ENCODE measurements at places on chromosomes 2 and 18. TPM values are rescaled to one million over a fixed set of nuclear protein-coding genes. Genes with fewer than 3 reads are reported as not detected.
A peak's percentile ranks its signal among the peaks of the same experiment; 100 is the strongest.

DNA sequence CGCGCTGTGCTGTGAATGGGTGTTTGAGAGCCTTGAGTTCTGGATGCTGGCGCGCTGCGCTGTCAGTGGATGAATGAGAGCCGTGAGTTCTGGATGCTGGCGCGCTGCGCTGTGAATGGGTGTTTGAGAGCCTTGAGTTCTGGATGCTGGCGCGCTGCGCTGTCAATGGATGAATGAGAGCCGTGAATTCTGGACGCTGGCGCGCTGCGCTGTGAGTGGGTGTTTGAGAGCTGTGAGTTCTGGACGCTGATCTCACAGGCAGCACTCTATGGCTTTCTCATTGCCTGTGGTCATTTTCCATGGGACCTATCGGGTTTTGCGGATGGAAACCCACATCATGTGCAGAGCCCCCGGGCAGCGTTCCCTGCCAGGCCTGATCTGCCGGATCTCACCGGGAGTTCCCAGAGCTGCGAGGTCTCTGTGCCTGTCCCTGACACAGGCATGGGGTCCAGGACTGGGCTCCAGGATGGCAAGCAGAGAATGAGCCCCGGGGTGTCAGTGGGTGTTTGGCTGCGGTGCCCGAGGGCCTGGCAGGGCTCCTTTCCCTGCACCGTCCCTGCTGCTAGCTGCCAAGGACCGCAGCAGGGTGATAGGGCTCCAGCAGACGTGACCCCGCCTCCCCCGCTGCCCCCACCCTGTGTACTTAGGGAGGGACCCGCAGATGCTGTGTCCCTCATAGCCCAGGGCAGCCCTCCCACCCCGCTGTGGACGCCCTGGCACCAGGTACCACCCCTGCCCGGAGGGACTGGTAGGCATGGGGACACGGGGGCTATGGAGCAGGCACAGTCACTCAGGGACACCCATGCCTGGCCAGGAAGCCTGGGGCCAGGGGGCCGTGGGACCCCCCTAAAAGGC is 9.7 kb downstream of the PDCD1 start:
- peak; percentile 37 for DNase-seq

GRCh38 chr18:25123438-25124232 is 228.3 kb downstream of the ZNF521 start:
- DNase-seq, result no peak

GRCh38 chr2:176814740-176815367 is 397.7 kb upstream of the HNRNPA3 start:
- DNase-seq, result no peak

DNA sequence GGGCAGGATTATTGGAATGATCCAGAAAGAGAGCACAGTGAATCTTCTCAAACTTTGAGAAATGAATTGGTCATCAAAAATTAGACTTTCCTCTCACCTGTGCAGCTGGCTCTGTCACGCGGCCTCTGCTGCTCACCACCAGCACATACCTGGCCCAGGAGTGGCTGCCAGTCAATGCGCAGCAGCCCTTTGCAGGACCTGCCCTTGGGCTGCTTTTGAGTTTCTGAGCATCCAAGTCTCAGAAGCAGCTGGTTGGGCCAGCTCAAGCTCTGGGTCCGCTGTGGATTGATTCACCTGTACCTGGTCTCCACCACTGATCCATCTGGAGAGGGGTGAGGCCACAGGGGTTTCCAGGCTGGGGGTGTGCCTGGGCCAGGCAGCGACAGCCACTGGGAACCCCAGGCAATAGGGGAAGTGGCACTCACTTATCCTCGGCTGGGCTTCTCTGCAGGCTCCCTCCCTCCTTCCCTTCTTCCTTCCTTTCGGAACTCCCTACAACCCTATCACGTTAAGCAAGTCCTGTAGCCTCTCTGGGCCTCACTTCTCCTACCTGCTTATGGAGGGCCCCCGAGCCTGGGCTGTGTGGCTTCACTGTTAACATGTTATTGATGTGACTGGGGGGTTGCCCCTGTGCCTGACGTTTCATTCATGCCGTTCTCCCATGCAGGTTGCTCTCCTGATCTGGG is 48.1 kb downstream of the SH3BP4 start:
- peak; percentile 54 for DNase-seq

GRCh38 chr2:6359964-6360363 is 505.7 kb downstream of the CMPK2 start:
- DNase-seq, result no peak

DNA sequence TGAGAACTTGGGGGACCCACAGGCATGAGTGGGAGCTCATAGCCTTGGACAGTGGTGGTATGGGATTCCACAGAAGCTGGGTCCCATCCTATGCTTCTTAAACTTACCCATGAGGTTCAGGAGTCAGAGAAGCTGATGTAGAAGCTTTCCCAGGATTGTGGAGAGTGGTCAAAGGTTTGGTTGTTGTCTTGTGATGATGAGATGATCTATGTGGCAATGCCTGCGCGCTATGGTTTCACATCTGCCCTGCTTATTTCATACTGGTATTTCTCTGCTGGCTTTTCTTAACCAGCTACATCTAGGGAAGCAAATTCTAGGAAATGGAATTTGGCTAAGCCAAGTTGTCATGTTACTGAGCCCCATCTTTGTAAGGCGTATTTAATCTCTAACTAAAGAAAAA is 168.6 kb downstream of the ZNF407 start:
- no peak for DNase-seq

DNA sequence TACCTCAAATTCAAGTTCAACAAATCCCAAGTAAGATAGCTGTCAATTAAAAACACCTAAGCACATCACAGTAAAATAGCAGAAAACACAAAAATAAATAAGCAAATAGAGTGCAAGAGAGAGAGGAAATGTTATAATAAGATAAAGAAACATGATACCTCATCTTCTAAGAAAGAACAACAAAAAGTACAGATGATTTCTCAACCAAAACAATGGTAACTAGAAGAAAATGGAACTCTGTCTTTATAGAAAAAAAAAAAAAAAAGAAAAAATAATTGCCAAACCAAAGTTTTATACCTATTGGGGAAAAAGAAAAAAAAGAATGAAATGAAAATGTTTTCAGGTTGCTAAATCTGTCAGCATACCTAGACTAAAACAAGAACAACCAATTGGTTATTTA is 1253.5 kb upstream of the CDH2 start:
- DNase-seq, result no peak

DNA sequence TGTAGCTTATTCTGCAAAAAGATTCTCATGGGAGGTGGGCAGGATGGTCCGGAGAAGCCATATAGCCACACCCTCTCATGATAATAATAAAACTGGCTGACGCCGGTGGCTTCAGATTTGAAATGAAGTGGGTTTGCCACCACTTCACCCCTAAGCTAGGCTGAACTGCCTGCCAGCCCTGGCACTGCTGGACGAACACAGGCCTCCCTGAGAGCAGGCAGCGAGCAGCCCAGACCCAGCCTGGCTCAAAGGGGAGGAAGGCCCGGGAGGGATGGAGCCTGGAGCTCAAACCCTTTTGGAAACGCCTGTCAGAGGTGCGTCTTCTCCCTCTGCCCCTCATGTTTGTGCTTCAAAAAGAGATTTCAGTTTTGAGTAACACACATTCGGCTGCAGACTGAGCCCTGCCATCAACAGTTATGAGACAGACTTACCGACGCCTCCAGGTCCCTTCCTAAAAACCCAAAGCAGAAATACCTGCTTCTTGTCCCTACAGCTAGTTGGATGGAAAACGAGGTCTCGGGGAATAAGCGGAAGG is 71.1 kb upstream of the HPCAL1 start:
- no peak for DNase-seq

DNA sequence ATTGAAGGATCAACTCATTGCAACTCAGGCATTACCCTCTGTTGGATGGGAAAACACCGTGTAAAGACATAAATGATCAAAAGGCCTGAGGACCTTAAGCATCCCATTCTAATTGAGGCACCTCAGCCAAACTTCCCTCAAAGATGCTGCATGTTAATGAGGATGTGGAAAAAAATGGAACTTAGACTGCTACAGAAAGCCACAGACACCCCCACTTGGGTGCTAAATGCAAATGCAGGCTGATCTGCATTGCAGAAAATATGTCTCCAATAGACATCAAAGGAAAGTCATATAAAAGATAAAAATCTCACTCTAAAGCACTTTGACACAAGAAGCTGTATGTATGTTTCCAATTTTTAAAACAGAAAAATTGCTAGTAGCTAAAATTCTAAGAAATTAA is 504.7 kb downstream of the KCNJ3 start:
- no peak for DNase-seq

DNA sequence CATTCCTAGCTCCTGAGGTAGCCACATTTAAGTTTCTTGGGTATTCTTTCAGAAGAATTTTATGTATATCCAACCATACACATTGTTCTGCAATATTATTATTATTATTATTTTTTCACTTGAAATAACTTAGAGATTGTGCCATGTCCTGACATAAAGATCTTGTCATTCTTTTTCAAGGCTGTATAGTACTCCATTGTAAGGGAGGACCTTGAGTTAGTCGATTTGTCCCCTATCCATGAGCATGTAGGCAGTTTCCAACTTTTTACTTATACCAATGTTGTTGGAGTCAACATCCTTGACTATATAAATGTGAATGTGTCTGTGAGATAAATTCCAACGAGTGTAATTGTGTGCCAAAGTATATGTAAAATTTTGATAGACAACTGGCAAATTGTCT is 891 bp upstream of the EGR4 start:
- DNase-seq, result no peak

- DNase-seq, result no peak
These were observed 12.9 kb upstream of the MRO start for GRCh38 chr18:50832754-50833153.

DNA sequence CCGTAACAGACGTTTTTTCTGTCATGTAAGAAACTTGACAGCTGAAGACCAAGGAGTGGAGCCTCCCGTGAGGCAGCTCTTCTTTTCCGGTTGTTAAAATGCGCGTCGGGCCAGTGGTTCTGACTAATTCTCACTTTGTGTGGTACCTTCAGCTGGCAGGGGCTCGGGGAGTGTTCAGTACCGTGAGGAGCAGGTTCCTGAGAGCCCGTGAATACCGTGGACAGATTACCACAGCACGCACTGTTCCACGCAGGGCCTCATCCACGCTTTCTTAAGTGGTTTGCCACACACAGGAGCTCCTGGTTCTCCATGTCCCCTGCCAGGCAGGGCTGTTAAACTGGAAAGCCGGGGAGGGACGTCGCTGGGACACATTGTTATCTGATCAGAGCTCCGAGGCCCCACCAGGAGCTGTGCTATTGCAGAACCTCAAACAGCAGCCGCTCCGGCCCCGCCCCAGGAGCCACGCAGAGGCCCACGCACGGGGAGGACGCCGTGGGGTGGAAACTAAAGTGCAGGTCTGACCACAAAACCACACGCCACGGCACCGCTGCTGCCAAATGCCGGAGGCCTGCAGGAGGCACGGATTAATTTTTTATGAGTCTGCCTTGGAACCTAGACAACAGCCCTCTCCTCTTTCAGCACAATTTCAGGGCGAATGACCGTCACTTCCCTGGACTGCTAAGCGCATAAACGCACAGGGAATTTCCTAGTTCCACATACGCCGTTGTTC is 43.3 kb downstream of the NFATC1 start:
- no peak for DNase-seq

GRCh38 chr2:200041639-200042038 is 86.3 kb downstream of the MAIP1 start:
- DNase-seq, result no peak

GRCh38 chr2:66408905-66409304 is 26.0 kb upstream of the MEIS1 start:
- DNase-seq, result no peak

- no peak for DNase-seq
These were observed 156.3 kb upstream of the HS6ST1 start for GRCh38 chr2:128474962-128475361.

- DNase-seq, result no peak
These were observed 184.3 kb downstream of the GULP1 start for GRCh38 chr2:188475945-188476344.

GRCh38 chr18:22813648-22814328 is 119.3 kb upstream of the RBBP8 start:
- DNase-seq, result no peak

- no peak for DNase-seq
These were observed 14.7 kb downstream of the WNT10A start for GRCh38 chr2:218895326-218895725.

DNA sequence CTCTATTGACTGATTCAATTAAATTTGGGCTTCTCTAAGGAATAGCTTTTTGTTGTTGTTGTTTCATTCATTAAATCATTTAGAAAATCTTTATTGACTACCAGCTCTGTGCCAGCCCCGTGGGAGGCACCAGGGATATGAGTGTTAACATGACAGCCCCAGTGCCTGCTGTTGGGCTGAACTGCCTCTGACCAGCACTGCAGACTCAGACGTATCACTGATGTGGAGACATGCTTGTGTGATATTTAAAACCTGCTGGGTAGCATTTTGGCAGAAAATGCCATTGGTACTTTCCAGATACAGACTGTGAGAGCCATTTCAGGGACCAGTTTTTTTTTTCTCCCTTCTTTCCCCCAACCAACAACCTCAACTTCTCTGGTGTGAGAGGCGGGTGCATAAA is 38.6 kb upstream of the KCNF1 start:
- DNase-seq, result no peak

GRCh38 chr18:23401400-23402347 is 51.4 kb upstream of the RIOK3 start:
- peak; percentile 62 for DNase-seq

DNA sequence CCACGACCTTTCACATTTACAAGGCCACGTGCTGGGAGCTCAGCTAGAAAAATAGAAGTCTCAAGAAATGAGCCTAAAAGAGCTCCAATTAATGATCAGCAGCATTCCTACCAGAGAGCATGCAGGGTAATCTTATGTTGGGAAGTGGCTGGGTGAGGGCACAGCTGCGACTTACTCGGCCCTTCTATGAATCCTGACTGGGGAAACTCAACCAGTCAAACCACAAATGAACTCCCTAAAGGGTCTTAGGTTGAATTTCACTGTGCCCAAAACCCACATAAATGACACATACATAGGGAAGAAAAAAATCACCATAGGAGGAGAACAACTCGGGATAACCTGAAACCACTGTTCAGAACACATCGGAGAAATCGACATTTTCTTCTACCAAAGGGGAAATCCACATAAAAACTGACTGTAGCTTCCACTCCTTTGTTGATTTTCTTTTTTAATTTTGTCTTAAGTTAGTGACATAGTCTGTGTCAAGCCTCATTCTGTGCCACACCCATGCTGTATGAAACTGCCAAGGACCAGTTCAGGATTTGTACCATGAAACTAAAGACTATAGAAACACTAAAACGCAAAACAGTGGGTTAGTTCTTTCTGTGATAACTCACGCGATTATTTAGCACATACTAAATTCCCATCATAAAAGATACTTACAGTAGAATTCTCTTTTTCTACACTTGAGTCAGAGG is 54.7 kb downstream of the UXS1 start:
- no peak for DNase-seq

KCNE4 gene
- total RNA-seq, result 2.0 TPM

CDK15 gene
- total RNA-seq, result 0.94 TPM

WDFY1 gene
- total RNA-seq, result 49.0 TPM

POTEC gene
- total RNA-seq, result not detected

SP140 gene
- 3.1 TPM for total RNA-seq

CCDC93 gene
- 42.6 TPM for total RNA-seq

NEB gene
- 0.82 TPM for total RNA-seq

IL37 gene
- 0.67 TPM for total RNA-seq

C2orf66 gene
- total RNA-seq, result not detected

CCL20 gene
- total RNA-seq, result 12.9 TPM

RAB17 gene
- total RNA-seq, result 95.2 TPM

Measured in mucosa of descending colon (tissue), 3 donors.